Choroid plexus epithelial cell (primary cell): ENCODE measurements at places on chromosomes 16 and 17.

- no peak for DNase-seq
Observed at GRCh38 chr16:1553946-1554825, 20.7 kb downstream of the TMEM204 start.

DNA sequence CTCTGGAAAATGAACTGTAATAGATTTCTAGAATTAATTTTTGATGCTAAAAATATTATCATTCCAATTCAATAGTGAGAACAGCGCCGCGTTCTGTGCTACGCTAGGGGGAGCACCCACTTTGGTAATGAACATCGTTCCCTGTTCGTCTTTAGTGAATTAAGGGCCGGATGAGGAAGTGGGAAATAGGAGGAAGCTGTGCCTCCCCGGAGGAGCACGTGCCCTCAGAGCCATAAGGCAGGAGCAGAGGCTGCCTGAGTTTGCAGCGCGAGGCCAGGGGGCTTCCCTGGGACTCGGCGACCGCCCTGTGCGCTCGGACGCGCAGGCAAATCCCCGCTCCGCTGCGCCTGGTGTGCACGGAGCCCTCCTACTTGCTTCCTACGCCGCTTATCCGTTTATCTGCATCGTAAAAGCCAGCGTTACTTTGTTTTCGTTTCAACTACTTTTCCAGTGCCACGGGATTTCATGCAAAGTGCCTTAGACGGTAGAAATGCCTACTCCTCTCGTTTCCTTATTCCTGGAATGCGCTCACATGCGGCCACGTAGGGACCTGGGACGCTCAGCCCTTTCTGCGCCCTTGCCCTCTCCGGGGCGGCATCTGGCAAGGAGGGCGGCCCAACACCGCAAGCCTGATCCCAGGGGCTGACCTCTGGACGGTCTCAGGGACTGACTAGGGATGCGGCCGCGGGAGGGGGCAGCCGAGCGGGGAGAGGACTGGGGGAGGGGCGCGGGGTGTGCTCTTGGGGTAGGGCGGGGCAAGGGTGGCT lies 76.4 kb downstream of the KCNJ12 start:
- peak; percentile 89 for DNase-seq

GRCh38 chr16:67299269-67299668 lies 19.9 kb downstream of the PLEKHG4 start:
- DNase-seq, result no peak

GRCh38 chr17:29034510-29034909 lies 8.4 kb upstream of the PIPOX start:
- DNase-seq, result no peak

DNA sequence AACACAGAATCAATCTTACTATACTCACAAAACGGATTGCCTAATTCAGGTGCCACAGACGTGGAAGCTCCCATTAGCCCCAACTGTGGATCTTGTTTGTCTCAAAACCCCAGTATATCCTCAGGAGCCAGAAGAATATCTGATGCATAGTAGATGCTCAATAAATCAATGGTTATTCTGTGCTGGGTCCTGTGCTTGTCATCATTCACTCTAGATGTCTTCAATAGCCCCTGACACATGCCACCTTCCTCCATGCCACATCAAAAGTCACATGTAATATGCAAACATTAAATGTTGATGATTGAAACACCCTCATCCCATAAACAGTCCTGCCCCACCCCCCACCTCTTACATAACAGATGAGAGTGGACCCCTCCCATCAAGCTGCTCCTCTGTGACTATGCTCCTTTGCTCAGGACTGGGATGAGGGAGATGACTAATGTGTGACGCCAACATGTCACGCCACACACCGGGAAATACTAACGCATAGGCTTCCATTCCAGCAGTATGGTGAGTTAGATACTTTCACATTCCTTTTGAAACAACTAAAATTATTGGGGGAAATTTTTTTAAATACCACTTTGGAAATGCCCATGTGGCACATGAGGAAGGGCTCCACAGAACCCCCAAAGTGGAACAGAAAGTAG lies 267.6 kb upstream of the SDK2 start:
- DNase-seq, result no peak

DNA sequence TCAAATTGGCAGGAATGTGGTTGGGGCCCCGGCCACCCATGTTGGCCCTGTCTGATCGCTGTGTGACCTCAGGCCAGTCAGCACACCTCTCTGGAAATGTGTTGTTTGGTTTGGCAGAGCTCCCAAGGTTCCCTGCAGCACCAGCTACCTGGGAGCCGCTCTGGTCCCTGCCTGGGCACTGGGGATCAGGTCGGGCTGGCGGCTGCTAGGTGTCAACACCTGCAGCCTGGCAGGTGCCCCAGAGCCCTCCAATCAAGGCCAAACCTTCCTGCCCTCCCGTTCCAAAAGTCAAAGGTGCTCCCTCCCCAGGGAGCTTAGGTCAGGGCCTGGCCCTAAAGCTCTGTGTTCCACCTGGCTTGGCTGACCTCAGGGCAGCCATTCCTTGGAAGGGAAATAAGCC lies 55.9 kb downstream of the ZDHHC7 start:
- no peak for DNase-seq

GRCh38 chr16:1333854-1334700 lies 632 bp downstream of the BAIAP3 start:
- DNase-seq, result no peak

DNA sequence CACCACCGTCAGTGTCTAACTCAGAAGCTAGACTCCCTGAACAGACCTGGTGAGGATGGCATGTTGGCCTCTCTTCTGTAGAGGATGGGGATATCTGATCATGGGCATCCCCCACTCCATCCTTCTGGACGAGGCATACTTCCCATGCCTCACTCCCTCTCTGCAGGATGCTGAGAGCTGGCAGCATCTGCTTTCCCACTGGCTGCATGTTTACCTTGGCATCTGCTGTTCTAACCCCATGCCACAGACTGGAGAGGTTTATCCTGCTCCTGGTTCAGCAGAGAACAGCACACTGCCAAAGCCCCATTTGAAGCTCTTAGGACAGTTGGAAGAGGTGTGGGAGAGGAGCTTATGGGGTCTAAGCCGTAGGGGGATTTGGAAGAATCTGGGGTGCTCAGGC lies 46.0 kb downstream of the YPEL2 start:
- peak; percentile 34 for DNase-seq

- DNase-seq, result no peak
Observed at GRCh38 chr16:30762991-30763725, 1.0 kb downstream of the RNF40 start.

DNA sequence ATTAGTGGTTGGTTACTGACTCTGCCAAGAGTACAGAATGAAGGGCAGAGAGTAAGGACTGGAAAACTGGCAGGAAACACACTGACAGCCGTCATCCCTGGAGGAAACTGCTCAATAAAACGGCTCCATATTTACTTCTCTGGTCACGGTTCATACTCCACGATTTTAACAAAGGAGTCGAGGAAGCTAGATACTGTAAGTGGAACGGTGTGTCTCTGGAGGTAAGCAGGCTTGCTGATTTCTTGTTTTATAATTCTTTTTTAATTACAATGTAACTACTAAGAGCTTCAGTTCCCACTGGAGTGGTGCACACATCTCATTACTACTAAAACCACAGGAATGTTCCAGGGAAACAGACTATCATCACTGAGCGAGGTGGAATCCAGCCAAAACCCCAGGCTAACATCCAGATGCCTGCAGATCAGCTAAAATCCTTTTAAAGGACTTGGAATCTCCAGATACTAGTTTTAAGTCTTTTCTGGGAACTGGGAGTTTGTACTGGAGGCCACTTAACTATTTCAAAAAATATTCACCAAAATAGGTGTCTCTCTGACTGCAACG lies 17.8 kb downstream of the SERPINF1 start:
- peak; percentile 98 for DNase-seq

DNA sequence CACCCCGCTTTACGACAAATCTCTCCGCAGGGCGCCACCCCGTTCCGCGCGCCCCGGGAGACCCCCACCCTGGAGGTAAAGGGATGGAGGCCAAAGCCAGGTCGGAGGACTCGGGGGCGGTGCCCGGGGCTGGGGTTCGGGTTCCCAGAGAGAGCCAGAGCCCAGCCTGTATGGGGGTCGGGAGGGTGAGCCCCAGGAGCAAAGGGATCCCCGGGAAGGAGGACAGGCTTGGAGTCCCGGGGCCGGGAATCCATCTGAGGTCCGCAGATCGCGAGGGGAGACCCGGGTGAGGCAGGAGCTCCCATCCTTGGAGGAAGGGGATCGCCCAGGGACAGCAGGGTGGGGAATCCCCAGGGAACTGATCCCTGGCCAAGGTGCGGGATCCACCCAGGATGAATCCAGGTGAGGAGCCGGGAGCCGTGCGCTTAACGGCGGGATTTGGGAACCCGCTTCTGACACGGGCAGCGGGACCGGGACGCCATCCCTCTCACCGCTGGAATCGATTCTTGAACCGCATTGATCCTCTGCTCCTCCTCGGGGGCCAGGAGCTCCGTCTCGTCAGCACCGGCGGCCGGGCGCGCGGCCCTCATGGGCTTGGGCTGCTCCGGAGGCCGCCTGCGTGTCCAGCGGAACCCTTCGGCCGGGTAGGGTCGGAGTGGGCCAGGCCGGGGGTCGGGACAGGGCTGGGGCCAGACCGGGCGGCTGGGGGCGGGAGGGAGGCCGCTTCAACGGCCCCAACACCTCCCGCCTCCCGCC lies at the start of gene MMD:
TSS of gene MMD (minus strand) at position 657 of the 756 bp plus-strand sequence. CDS start at position 517, 140 bp downstream.
- DNase-seq, result no peak

DNA sequence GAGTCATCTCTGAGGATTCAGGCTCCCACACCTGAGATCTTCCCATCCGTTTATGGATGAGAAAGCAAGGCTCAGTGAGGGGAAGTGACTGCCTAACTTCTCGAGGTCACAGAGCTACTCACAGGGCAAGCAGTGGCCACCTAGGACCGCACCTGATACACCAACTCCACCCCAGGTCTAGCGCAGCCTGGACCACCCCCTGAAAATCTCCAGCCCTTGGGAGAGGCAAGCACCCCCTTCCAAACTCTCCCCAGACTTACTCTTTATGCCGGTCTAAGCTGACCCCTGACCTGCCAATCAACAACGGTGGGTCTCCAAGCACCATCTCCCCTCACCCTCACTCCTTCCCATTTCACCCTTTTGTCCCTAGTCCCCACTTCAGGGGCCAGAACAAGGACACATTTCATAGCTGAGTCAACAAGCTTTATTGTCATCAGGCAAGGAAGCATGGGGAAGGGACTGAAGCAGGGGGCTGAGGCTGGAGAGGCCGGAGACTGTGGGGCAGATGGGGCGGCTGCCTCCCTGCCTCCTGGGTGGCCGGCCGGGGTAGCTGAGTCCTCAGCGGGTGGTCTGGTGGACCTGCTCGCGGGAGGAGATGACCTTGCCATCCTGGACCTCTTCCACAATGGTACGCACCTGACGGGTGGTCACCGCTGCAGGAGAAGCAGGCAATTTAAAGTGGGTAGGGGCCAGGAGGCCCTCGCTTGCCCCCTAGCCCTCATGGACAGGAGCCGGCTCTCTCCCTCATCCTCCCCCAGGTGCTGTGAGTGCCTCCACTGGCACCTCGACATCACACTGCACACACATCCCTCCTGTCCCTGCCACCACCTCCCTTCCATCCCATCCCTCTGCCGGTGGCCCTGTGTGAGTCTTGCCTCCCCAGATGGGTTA lies 5.1 kb downstream of the KRT17 start:
- no peak for DNase-seq

GRCh38 chr16:2966808-2967191 lies 2.3 kb upstream of the PAQR4 start:
- DNase-seq, result peak; percentile 16

GRCh38 chr16:719815-720446 lies 1.0 kb upstream of the ANTKMT start:
- DNase-seq, result no peak

DNA sequence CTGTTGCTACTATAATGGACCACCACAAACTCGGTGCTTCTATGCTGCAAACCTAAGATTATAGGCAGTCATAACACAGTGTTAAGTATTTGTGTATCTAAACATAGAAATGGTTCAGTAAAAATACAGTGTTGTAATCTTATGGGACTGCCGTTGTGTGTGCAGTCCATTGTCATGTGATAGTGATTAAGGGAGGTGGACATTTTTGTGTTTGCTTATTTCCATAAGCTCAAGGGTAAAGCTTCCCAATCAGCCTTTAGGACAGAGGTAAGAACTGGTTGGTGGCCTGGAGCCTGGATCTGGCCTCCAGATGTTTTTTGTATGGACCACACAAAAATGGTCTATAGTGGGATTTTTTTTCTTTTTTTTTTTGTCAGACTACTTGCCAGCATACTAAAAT lies 29.9 kb downstream of the WWOX start:
- DNase-seq, result no peak

- DNase-seq, result peak; percentile 50
Observed at GRCh38 chr16:57807252-57807967, 5.1 kb upstream of the KIFC3 start.

- DNase-seq, result no peak
Observed at GRCh38 chr16:23107936-23108335, 41.3 kb downstream of the USP31 start.

DNA sequence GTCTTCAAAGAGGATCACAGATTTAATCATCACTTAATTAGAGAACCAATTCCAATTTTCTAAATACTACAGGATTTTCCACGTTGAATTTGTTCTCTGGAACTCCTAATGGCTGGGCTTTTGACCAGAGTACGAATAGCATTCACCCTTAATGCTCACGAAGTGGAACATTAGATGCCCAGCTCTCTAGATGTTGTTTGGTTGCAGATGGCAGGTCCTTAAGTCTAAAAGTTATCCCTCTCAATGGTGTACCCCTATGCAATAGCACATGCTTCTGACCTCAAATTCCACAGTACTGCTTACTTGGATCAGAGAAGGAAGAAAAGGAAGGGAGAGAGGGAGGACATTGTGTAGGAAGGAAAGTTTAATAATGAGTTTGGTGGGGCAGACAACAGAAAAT lies 8.6 kb upstream of the NACA2 start:
- DNase-seq, result no peak

DNA sequence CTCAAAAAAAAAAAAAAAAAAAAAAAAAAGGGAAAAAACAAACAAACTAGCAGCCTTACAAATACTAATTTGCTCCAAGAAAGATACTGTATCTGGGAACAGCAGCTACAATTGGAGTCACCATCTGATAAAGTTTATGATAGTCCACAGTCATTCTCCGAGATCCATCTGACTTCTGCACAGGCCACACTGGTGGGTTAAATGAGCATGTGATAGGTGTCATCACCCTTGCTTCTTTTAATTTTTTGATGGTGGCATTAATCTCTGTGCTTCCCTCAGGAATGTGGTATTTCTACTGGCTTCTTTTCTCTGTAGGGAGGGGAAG lies 49.6 kb downstream of the BCL7C start:
- DNase-seq, result no peak

GRCh38 chr17:9644910-9645751 lies at the start of gene USP43:
Gene USP43 (plus strand): TSS chr17:9645517. CDS start chr17:9645633, 116 bp downstream.
- DNase-seq, result peak; percentile 41

GRCh38 chr17:5705081-5705875 lies 121.0 kb upstream of the NLRP1 start:
- peak; percentile 29 for DNase-seq

DNA sequence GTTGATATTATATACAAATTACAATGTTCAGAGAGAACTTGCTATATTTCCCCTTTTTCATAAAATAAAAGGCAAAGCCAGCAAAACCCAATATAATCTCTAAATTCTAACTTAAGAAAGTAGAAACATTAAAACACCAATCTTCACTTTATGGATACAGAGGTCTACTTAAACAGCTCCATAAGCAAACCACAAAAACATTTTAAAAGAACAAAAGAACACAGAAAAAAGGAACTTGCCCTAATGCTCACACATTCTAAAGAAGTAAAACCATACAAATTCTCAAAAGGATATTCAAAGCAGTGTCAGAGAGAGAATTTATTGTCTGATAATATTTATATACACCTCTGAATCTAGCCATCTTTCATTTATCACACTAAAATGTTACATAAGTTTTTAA lies 606 bp downstream of the ABCA10 start:
- no peak for DNase-seq
